Esophagus muscularis mucosa (tissue), 4 donors: ENCODE measurements at places on chromosomes 2 and 18. TPM values are rescaled to one million over a fixed set of nuclear protein-coding genes. Genes with fewer than 3 reads are reported as not detected.
A peak's percentile ranks its signal among the peaks of the same experiment; 100 is the strongest.

Gene GPR45
- not detected for total RNA-seq

DNA sequence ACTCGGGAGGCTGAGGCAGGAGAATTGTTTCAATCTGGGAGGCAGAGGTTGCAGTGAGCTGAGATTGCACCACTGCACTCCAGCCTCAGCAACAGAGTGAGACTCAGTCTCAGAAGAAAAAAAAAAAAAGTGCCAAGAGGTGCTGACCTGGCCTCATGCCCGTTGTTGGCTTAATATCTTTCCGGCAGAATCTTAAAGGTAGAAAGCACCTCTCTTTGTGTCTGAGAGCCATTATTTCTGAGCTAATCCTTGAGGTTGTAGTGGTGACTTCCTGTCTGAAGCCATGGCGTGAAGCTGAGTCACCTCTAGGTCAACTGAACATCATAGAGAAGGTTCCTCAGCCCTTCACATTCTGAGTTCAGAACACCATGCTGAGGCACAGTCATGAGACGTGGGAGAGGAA lies 60.4 kb downstream of the WDSUB1 start:
- DNase-seq: peak; percentile 75

GRCh38 chr18:49697757-49698524 lies 115.4 kb downstream of the ACAA2 start:
- DNase-seq: no peak

DNA sequence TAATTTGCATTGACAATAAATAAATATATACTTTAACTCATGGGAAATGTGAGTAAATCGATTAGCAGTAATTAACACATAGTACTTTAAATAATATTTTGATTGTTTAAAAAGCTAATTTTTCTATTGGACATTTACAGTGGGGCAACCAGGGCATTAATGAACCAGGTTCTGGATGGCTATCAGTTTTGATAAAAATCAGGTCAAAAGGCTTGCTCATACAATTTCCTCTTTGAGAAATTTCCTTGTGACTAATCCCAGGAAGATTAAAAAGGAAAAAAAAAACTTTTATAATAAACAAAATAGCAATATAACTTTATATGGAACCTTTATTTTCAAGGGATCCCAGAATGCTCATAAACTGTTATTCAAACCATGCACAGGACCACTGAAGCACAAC lies 497.2 kb upstream of the ZEB2 start:
- DNase-seq: no peak

DNA sequence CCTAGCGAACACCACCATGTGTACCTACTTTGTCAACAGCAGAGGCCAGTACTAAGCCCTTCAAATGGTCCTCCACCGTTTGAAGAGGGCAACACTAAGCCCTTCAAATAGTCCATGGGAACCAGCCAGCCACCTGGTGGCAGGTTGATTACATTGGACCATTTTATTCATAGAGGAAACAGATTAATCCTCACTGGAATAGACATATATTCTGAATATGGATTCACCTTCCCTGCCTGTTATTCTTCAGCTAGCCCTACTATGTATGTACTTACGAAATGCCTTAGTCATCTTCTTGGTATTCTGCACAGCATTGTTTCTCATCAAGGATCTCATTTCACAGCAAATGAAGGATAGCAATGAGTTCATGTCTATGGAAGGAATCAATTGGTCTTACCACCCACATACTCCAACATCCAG lies 10.0 kb upstream of the ZNF396 start:
- DNase-seq: peak; percentile 21

Gene ARHGAP25
- 3.7 TPM for total RNA-seq

GRCh38 chr2:239878686-239879085 lies 146.5 kb downstream of the NDUFA10 start:
- peak; percentile 34 for DNase-seq

- no peak for DNase-seq
Measured at GRCh38 chr2:189336276-189336975, 104.8 kb upstream of the WDR75 start.

- no peak for DNase-seq
Measured at GRCh38 chr2:160063271-160063670, 856 bp upstream of the PLA2R1 start.

DNA sequence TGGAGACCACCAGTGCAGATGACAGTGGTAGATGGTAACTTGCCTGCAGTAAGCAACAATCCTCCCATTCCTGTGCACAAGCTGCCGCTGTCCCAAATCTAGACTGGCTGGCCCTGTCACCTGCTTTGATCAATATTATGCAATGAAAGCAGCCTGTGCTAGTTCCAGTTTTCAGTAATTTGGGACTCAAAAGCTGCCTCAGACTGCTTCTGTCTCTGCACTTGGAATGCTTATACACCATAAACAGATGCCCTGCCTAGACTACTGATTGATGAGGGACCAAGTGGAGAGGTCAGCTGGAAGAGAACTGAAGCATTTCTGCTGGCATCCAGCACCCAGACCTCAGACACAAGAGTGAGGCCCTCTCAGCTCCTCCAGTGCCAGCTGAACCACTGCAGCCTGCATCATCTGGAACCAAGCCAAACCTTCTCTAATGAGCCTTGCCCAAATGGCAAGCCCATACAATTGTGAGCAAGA lies 24.9 kb downstream of the CCBE1 start:
- DNase-seq: no peak

DNA sequence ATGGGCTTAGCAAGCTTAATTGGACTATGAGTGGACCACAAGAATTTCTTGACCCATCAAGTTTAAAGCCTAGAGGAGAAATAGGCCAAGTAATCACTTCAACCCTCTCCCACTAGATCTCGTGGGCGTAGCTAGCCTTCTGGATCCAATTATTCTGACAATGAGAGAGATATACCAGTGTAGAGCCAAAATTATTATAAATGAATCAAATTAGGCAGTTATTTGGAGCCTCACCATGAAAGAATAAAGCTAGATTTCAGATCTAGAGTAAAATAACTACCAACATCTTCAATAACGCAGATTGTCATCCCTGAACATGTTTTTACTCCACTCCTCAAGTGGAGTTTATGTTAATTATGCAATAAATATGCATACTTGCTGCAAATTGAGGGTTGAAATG lies 143.9 kb upstream of the CDH20 start:
- no peak for DNase-seq

DNA sequence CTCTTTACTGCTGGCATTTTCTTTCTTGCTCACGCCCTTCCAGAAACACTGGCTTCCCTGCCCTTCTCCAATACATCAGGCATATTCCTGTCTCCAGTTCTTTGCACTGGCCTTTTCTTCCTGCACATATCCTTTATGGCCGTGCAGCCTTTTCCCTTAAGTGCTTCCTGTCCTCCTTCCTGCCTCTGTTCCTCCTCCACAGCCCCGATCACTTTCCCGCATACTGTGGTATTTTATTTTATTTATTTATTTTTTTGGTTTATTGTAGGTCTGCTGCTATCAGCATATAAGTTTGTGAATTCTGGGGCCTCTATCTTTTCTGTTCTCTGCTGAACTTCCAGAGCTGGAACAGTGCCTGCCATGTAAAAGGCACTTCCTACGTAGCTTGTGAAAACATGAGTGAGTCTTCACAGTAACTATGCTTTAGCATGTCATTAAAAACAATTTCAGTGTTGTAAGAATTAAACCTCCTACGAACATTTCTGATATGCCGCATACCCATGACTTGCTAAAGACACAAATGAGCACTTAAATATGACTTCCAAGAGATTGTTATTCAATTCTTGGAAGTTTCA lies 289.1 kb downstream of the TRIB2 start:
- DNase-seq: no peak

DNA sequence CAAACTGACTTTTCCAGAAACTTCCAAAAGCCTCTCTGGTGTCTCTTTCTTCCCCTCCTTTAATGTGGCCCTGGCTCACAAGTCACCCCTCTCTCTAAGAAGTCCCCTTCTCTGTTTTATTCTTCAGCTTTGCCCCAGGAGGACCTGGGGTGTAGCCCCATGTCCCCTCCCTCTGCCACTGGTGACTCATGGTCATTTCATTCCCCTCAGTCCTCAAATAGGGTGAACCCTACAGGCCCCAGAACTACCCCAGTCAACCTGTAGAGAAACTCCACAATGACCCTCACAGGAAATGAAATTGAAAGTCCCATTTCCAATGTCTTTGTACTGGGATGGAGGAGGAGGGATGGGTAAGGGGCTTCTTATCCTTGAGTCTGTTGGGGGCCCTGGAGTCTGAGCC lies 6.2 kb upstream of the SPEG start:
- DNase-seq: no peak

GRCh38 chr2:160201849-160202539 lies 1.9 kb upstream of the ITGB6 start:
- DNase-seq: no peak

Gene TSHZ1
- total RNA-seq: 41.7 TPM

Gene SULT6B1
- total RNA-seq: not detected

- no peak for DNase-seq
Measured at GRCh38 chr2:241381872-241382271, 25.8 kb downstream of the FARP2 start.

- no peak for DNase-seq
Measured at GRCh38 chr2:16257322-16258028, 317.1 kb downstream of the MYCN start.

DNA sequence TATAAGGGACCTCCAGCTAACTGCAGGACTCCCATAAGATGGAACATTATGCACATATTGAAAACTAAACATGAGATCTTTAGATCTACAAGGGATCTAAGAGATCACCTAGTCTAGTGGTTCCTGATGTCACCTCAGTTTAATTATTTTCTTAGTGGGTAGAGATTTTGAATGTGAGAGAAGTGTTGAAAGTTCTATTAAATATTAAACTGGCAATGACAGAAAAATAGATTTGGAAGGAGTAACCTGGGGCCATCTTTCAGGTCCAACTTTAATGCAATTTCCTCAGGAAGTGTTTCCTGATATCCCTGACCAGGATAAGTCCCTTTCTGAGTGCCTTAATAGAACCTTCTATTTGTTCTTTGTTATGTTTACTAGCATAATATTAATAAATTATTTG lies 29.1 kb upstream of the CPS1 start:
- DNase-seq: no peak

- DNase-seq: no peak
Measured at GRCh38 chr2:148888003-148888501, 13.0 kb downstream of the KIF5C start.

Gene SERPINB11
- total RNA-seq: not detected

DNA sequence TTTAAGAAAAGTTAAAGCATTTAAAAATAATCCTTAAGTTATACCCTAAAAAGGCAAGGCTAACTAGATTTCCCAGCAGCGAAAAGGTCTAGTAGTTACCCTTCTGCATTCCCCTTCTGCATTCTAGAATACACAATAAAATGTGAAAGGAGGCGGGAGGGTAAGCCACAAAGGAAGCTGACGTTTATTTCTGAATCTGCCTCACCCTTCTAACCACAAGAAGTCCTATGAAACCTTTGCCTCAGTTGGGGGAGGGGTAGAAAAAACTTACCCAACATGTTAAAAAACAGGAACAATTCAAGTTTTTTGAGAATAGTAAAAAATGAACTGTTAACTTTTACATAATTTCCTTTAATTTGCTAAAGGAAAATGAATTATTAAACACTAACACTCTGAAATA lies 11.3 kb downstream of the STK17B start:
- DNase-seq: no peak

Gene MYO7B
- 0.33 TPM for total RNA-seq

GRCh38 chr2:41142478-41142877 lies 690.6 kb upstream of the SLC8A1 start:
- no peak for DNase-seq

DNA sequence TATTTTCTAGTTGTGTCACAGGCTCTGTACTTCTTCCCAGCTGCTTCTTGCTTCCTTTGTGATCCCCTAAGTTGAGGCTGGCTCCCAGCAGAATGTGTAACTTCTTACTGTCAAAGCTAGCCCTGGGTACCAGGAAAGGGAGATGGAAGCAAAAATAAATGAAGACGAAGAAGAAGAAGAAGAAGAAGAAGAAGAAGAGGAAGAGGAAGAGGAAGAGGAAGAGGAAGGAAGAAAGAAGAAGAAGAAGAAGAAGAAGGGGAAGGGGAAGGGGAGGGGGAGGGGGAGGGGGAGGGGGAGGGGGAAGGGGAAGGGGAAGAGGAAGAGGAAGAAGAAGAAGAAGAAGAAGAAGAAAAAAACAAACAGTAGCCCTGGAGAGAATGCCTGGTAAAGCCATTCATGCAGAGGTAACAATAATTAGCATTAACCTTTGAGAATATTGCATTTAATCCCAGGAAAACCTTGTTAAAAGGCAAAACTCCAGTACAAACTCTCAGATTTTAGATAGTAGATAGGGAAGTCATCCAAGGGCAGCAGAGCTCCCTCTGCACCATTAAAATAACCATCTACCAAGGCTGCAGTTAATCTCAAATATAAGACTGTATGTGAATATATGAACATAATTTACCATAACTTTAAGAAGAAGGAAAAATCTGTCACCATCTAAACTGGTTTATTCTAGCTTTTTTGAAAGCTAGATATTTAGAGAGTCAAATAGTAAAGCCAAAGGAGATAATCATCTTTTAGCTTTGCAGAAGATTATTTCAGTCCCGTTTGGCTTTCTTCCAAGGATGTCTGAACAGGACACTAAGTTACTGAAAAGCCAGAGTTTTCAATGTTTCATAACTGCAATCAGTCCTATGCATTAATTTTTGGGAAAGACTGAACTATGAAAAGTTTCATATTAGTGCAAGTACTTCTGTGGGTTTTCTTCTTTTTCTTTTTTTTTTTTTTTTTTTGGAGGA lies 44.3 kb upstream of the FBXO11 start:
- DNase-seq: no peak

DNA sequence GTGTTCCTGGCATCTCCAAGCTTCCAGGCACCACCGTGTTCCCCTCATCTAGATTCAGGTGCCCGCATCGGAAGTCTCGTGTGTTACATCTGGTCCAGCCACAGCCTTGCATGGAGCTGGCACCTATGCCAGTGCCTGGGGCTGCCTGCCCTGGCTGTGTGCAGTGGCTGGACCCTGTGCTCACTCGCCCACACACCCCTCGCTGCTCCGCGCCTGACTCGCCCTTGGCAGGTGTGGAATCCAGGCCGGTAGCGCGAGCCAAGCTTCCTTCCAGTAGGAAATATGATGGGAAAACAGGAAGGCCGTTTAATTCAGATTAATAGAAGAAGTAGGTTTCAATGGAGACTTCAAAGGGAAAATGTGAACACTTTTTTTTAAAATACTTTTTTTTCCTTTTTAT lies 78.0 kb downstream of the PTPN4 start:
- no peak for DNase-seq
